BE2C (cell line): ENCODE measurements at places on chromosomes 7 and 10.

DNA sequence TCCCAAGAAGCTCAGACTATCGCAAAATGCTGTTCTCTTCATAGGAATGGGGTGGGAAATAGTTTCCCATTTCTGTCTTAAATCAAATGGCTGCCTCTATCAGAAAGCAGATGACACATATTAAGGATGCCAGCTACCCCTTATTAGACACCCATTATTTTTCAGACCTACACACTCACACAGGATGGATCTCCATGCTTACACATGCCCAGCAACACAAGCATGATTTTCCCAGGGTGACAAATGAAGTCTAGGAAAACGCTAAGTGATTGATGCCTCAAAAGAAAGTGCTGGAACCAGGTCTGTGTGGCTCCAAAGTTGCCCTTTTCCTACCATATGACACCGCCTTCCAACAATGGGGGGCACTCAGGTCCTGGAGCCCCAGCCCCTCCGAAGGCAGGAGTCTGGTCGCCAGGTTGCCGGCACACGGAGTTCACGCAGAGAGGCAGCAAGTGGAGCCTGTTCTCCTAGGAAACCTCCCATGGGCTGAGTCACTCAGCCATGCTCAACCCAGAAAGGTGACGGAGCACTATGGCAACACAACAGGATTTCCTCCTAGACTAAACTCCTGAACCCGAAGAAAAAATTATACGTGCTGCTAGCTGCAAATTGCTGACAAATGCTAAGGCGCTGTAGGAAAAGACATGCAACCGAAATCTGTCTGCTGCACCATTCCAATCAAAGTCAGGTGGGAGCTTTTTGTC is 19.8 kb downstream of the VOPP1 start:
- DNase-seq: peak; percentile 36

- no peak for DNase-seq
Observed at GRCh38 chr7:22697876-22698606, 29.0 kb upstream of the IL6 start.

DNA sequence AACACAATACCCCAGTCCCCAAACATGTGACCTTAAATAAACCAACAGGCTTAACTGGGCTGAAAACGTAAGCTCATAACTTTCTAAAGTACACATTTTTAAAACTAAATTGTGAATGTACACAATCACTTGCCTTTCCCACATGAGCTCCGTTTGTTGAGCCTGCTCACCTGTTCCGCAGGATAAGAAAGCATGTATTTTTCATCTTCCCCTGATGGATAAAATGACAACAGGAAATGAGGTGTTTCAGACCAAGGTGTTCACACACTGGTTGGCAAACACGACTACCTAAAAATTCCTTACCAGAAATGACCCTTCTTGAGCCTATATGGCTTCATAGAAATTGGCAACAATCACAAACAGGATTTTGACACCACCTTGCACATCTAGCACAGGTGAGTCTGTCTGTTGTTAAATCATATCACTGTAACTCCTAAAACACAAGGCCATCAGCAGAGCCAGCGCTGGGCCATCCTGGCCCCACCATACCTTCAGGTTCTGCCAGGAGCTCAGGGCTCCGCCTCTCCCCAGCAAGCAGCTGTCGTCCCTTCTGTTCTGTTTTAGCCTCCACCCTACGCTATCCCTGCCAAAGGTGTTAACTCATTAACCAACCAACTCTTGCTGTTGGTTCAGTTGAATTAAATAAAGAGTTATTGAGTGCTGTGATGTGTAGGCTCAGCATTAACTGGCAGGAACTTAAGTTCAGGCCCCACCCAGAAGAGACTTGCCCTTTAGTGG is 73.6 kb upstream of the RNF32 start:
- DNase-seq: no peak

DNA sequence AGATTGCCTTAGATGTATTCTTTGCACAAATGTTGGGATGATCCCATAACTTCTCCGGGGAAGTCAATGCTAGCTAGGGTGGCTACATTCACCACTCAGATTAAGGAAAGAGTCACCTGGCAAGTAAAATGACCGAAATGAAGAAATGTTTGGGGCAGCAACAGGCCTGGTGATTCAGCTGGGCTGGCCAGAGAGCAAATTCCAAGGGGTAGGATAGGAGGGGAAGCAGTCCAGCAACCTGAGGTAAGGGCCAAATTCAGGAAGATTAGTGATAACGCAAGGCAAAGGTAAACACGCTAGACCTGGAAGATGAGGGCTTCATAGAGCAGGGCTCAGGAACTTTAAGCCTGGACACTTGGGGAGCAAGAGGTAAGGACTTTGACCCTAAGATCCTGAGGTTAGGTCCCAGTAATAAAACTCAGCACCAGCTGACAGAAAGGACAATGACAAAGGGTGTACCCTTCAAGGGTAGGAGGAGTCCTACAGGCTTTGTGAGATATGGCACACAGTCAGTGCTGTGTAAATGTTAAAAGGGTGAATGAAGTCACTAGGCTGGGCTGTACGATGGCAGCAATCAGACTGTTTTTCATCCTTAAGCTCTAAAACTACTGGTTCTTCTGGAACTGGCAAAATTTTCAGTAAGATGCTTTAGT is 22.7 kb upstream of the SMNDC1 start:
- DNase-seq: no peak

- DNase-seq: peak; percentile 86
Observed at GRCh38 chr7:56074371-56074791, 10.3 kb downstream of the SUMF2 start.

DNA sequence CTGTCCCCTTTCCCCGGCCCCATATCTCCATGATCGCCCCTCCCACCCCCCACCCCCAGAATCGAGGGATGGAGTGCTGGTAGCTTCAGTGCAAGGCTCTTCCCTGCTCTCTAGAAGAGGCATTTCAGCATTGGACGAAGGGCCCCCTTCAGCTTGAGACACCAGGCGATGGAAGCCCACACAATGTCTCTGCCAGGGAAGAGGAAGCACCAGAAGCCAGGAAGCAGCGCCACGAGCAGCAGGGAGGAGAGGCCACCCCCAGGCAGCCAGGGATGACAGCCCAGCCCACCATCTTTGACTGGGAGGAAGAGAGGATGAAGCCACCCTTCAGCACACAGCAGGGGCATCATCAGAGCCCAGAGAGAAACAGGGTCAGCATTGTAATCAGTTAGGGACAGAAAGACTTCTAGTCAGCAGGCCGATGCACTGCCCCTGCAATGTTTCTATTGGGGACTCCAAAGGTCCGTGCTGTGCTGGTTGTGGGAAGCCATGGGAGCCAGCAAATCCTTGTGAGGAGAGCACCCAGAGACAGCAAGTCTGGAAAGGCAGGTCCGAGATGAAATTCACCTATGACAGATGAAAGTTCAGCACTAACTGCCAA is 15.7 kb downstream of the TMEM72 start:
- no peak for DNase-seq
